ENCODE measurements at places on chromosomes 6 and 20.

GRCh38 chr20:58129721-58130151 lies 98.7 kb downstream of the ANKRD60 start:
- no peak for DNase-seq

GRCh38 chr6:135192256-135193174 lies 11.4 kb downstream of the MYB start:
- DNase-seq, result no peak

- DNase-seq, result no peak
Measured at GRCh38 chr6:46894433-46894832, 27.3 kb downstream of the ADGRF5 start.

GRCh38 chr6:83518816-83519480 lies 6.6 kb downstream of the PRSS35 start:
- no peak for DNase-seq

- no peak for DNase-seq
Measured at GRCh38 chr6:18306977-18307376, 42.6 kb upstream of the DEK start.

GRCh38 chr20:22063753-22064152 lies 358.3 kb downstream of the PAX1 start:
- no peak for DNase-seq

DNA sequence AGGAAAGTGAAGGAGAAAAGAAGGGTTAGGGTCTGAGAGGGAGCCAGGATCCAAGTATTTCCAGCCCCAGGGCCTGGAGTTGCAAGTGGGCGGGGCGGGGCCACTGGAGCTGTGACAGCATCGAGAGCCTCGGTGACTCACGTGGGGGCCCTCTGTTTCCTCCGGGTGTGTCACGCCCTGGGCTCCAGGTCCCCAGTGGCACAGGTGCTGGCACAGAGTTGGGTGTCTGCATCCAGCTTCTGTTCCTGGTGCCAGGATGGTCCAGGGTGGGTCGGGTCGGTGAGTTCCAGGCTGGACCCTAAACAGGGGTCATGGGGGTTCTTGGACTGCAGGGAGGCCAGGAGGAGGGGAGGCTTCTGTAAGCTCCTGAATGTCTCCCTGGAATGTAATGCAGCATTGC lies 16.7 kb downstream of the RAET1L start:
- DNase-seq, result no peak

DNA sequence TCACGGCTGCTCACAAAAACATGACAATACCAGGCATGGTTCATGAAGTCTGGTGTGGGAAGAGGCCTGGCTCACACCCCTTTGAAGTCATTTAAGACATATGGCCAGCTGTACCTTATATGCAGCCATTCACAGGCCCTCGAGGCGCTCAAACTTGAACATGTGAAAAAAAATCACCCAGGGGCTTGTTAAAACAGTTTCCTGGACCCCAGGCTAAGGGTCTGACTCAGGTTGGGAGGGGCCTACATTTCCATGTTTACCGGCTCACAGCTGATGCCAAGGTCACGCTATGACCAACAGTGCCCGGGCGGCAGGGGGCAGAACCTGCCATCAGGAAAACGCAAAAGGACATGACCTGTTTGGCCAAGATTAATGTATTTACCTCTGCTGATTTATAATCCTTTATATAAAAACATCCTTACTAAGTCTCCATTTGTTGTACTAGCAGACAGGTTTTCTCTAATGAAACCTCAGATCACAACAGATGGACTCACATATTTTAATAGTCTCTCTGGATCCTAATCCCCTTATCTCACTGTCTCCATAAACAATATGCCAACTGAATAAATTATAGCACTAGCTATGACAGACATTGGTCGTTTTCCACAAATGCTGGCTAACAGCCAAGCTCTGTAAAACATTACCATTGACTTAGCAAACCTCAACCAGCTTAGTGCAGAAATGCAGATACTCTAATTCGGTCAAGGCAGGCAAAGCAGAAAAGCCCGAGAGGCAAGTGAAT lies 19.9 kb downstream of the EZR start:
- no peak for DNase-seq

DNA sequence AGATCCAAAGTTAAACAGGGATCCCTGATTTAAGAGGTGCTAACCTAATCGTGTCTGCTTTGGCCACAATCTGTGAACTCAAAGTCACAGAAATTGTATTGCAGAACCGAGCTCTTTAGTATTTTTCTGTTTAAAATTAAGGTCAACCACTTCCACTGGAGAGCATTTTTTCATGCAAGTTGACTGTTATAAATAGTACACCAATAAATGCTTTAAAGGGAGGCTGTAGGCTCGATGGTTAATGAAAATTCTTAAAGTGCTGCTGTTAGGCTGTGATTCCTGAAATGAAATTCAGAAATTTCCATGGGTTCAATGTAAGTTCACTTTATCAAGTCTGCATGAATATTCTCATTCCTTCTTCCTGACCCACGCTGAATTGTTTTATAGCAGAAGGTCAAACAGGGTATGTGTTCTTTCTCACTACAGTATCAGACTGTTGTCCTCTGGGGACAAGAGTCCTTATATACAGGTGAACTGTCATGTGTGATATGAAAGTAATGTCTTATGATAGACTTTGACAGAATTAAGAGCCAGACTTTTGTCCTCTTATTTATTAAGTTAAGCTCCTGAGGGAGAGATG lies 92.5 kb upstream of the HDGFL1 start:
- no peak for DNase-seq

GRCh38 chr6:155473741-155474140 lies 18.1 kb upstream of the NOX3 start:
- DNase-seq, result no peak

DNA sequence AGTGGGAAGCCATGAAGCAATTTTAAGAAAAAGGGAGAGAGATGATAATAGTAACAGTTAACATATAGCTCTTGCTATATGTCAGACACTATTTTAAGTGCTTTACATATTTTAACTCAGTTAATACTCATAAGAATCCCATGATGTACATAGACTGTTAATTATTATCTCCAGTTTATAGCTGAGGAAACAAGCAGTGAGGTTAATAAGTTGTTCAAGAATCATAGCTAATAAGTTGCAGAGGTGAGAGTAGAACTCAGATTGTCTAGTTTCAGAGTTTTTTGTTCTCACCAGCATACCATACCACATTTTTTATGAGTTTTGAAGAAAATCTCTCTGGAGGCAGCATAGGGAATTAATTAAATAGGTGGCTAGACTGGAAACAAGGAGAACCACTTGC lies 144.6 kb upstream of the MMS22L start:
- no peak for DNase-seq

DNA sequence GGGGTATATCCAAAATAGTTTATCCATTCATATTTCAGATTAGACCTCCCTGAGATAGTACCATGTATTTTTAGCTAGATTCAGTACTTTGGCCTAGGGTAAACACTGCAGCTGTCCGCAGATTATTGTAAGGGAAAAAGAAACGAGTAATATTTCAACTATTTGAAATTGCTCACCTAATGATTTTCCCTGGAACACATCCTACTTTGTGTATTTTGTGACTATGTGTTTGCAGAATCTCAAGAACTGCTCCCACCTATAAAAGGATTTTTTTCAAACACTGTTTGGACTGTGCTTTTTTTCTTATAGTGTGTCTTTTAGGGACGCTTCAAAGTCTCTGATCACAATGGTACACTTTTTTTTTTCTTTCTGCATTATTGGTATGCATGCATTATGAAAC lies 42.3 kb downstream of the RGS17 start:
- no peak for DNase-seq

GRCh38 chr6:118100717-118101116 lies 193.7 kb downstream of the SLC35F1 start:
- DNase-seq, result no peak

DNA sequence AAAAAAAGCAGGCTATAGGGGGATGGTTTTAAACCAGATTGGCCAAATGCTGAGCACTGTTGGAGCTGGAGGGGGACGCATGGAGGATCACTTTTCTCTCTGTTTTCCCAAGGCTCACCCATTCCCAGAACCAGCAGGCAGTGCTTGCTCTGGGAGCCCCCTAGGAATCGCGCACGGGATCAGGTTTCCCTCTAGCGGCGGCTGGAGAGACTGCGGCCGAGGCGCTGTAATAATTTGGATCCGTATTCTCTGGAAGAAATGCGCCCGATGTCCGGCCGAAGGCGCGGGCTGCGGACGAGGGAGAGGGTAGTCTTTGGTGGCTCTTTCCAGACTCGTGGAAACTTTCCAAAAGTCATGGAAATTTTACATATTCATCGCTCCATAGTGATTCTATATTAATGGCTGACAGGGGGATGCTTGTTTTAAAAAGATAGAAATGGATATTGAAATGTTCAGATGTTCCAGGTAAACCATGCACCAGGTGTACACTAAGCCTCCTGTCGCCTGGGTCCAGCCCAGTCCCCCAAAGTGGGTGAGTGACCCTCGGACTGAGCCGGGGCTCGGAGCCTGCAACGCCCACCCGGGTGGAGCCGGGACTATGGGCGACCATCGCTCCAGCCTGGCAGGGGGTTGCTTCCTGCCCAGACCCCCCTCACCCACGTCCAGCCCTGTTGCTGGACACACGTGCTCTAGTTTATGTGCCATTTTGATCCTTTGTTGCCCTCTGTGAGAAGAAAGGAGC lies 78.7 kb upstream of the PHACTR3 start:
- peak; percentile 55 for DNase-seq

GRCh38 chr6:81063891-81064290 lies 688.6 kb downstream of the TENT5A start:
- DNase-seq, result no peak

GRCh38 chr6:55530931-55531330 lies 48.1 kb downstream of the HMGCLL1 start:
- DNase-seq, result no peak

DNA sequence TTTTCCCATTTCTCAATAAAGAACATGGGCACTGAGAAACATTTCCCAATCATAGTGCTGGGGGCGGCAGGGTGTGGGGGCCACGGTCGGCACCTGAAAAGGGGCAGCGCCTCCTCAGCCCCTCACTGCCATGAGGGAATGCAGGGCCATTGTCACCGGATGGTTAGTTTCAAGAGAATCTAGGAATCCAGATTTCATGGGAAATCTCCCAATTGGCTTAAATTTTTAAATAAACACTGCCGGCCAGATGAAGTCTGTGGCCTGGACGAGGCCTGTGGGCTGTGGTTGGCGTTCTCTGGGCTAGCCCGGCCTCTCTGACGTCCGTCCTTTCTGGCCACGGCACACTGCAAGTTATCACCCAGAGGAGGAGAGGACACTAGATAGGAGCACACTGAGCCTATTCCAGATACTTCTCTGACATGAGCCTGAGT lies 25.6 kb downstream of the MANBAL start:
- no peak for DNase-seq

DNA sequence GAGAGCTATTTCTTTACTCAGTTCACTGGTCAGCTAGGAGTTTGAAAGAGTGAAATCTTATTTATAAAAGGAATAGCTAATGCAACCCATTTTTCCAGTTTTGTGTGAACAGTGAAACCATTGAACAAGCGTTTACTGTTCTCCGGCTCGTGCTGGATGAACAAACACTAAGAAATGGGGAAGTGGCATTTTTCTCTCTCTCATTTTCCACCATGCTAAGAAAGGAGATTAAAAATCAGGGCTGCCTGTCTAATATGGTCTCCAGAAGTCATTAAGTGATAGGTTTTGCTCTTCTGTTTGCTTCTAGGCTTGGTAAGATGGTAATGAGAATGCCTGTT lies 774 bp upstream of the SFT2D1 start:
- no peak for DNase-seq

DNA sequence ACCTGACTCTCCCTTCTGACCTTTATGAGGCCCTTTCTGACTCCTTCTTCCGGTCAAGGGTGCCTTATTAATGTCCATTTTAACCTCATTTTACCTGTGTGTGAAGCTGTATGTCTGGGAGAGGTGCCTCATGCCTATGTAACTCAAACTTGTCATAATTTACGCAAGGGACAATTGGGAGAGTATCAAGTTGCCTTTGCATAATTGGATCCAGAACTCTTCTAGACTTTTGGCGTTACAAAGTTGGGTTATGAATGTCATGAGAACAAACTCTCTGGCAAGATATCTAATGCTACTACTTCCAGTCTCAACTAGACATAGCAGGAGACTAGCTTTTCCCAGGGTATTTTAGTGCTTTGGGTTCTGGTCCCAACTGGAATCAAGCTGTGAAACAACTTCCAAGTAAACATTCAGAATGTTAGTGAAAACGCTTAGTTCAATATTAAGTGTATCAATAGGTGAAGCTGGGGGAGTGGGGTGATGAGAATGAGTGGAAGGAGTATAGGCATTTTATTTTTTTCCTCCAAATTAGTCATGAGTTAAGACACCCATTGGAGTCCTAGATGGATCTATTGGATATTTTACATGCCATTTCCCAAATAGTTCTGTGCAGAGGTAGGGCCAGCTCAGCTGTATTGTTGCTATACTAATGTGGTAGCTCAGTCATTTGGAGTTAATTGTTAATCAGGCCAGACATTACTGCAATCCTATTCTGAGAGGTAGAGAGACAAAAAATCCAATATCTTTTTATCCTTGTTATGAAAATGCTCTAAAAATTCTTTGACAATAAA lies 159.9 kb downstream of the TFAP2B start:
- no peak for DNase-seq

- DNase-seq, result no peak
Measured at GRCh38 chr6:124989136-124989983, 27.1 kb downstream of the RNF217 start.

DNA sequence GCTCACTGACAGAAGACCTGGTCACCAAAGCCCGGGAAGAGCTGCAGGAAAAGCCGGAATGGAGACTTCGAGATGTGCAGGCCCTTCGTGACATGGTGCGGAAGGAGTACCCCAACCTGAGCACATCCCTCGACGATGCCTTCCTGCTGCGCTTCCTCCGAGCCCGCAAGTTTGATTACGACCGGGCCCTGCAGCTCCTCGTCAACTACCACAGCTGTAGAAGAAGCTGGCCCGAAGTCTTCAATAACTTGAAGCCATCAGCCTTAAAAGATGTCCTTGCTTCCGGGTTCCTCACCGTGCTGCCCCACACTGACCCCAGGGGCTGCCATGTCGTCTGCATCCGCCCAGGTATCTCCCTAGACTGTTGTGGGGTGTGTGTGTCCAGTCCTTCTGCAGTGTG lies 4.4 kb downstream of the TTPAL start:
- DNase-seq, result no peak
